NCI-H460 (cell line): ENCODE measurements at places on chromosomes 7 and 10.

- peak; percentile 33 for DNase-seq
Observed at GRCh38 chr7:116122972-116123595, 87.3 kb upstream of the TES start.

DNA sequence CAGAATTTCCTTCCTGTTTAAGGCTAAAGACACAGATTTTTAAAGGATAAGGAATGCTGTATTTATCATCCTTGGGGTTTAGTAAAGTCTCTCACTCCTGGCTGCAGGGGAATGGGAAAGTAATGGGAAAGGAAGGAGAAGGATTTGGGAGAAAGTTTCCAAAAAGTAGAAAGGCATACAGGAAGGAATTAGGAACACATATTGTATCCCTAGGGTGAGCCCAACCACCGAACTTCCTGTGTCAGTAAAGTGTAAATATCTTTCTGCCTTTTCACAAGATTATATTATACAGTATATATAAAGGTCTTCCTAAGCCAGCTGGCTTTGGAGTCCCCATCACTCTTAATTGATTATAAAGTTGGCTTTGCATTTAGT lies 12.0 kb upstream of the UBE2D1 start:
- DNase-seq = no peak

- no peak for DNase-seq
Observed at GRCh38 chr7:151431768-151432311, 8.1 kb downstream of the CRYGN start.

- DNase-seq = no peak
Observed at GRCh38 chr7:70554646-70555045, 577.3 kb upstream of the GALNT17 start.

DNA sequence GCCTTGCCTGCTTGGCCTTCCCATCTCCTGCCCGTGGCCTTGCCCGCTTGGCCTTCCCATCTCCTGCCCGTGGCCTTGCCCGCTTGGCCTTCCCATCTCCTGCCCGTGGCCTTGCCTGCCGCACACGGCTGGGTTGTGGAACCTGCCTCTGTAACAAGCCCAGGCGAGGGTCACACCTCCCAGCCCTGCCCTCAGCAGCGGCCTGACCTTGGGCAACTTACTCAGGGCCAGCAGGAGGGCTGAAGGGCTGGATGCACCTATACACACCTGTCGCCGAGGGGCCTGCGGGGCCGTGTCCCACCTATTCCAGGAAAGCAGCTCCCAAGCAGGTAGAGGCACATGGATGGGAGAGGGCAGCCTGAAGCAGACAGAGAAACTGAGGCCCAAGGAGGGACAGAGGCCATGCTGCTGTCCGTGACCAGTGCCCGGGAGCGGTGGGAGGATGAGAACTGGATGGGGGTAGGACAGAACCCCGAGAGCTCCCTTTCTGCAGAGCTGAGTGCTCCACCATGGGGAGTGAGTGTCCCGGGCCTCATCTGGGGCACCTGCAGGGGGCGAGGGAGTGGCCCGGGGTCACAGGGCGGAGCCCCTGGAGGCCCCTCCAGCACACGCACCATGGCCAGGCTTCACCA lies 277.6 kb downstream of the ELFN1 start:
- DNase-seq = no peak

GRCh38 chr10:116613471-116613870 lies 7.3 kb upstream of the PNLIPRP2 start:
- no peak for DNase-seq

DNA sequence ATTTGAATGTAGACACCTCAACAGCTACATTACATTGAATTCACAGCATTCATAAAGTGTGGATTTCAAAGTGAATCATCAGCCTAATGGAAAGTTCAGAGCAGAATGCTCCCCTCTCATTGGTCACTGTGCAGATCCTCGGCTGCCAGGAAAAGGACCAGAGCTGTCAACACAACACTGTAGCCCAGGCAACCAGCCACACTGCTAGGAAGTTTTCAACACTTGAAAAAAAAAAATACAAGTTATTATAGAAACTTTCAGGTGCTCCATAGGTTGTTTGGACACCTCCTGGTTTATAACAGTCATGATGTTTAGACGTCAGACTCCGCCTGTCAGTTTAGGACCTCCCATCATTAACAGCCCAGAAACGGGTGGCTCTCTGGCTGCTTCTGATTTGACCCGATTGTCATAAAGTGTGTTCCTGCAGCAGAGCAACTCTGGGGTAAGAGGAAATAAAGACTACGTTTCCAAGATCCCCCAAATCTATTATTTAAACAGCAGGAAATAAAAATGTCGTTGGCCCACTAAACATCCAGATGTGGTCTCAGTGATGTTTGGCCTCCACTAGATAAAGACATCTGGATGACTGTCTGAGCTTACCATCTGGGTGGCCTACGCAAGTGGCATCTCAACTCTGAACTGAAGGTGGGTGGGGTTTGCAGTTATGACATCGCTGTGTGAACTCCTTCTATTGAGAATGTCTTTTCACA lies 117.4 kb downstream of the CABCOCO1 start:
- DNase-seq = no peak

- no peak for DNase-seq
Observed at GRCh38 chr7:116165717-116166116, 44.6 kb upstream of the TES start.

- DNase-seq = no peak
Observed at GRCh38 chr7:77427996-77428603, 12.0 kb upstream of the GSAP start.

- DNase-seq = no peak
Observed at GRCh38 chr7:12865593-12865992, 178.2 kb downstream of the ARL4A start.

DNA sequence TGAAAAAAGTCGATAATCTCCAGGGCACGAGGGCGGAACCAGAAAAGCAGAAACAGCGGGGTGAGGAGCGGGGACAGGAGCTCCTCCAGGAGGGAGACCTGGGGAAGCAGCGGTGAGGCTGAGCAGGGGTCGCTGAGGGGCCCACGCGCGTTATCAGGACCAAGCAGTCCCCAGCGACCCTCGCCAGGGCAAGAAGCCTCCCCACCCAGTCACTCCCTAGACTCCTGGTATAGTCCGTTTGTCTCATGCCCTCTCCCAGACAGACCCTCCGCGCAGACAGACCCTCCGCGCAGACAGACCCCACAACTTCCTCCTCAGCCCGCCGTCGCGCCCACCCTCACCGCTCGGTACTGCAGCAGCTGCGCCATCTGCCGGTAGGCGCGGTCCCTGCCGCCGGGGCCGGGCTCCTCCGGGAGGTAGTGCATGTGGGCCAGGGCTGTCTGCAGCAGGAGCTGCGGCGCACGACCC lies 6.3 kb downstream of the ATG9B start:
- peak; percentile 31 for DNase-seq

DNA sequence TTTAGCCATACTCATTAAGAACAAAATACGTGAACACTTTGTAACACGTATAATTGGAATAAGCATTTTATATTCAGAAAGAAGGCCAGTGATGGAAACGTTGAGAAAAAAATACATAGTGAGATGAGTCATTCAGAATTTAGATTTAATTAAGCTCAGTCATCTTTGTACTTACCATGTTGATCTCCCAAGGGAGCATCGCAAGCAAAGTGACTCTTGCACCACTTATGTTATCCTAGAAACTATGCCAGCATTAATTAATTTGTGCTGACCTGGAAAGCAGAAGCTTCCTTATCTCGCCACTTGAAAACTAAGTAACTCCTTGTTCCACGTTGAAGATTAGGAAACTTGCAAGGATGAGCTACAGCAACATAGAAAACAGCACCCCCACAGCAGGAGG lies 9.7 kb upstream of the MPP7 start:
- DNase-seq = no peak

- DNase-seq = no peak
Observed at GRCh38 chr10:22054961-22055360, 51.4 kb upstream of the DNAJC1 start.

DNA sequence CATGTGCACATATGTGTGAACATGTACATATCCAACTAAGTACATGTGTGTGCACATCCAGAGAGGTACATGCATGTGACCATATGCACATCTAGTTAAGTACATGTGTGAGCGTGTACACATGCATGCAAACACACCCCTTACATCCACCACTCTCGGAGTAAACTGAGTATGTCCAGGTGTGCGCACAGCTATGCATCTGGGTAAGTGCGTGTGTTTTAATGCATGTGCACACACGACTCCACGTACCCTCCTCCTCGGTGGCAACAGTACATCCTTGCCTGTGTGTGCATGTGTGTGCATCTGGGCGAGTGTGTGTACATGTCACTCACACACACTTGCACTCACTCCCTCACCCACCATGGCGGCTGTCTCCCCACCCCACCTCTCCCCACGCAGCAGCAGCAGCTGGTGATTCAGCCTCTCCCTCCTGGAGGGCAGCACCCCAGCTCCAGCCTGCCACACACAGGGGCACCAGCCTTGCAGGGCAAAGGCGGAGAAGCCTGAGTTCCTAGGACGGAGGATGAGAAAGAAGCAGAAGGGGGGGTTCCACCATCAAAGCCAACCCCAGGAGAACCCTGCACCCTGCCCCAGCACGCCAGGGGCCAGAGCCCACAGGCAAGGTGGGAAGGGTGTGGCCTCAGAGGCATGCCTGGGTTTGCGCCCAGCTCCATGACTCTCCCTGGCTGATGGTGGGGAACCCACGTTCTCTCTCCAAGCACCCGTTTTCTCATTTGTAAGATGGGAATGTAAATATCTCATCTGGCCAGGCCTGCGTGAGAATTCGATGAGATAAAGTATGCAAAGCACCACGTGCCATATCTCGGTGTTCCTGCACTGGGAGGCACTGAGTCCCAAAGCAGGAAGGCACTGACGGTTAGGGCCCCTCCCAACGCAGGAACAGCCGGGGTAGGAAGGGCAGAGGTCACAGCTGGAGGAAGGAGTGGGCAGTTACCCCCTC lies 27.7 kb upstream of the DNAAF5 start:
- no peak for DNase-seq

DNA sequence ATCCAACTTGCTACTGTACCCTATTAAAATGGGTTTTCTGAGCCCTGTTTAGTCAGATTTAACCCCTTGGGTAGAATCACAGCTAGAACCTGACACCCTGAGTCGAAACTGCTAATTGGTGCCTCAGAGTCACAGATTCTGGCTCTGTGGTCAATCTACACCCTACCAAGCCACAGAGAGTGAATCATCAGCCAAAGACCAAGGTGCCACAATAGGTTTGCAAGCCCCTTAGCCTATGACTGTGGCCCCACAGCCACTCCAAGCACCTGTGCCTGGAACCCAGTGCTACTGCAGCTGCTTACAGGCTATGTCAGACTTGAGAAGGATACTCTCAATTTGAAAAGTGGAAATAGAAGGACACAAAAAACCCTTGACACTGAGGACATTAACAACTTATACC lies 202.8 kb upstream of the KCND2 start:
- no peak for DNase-seq

DNA sequence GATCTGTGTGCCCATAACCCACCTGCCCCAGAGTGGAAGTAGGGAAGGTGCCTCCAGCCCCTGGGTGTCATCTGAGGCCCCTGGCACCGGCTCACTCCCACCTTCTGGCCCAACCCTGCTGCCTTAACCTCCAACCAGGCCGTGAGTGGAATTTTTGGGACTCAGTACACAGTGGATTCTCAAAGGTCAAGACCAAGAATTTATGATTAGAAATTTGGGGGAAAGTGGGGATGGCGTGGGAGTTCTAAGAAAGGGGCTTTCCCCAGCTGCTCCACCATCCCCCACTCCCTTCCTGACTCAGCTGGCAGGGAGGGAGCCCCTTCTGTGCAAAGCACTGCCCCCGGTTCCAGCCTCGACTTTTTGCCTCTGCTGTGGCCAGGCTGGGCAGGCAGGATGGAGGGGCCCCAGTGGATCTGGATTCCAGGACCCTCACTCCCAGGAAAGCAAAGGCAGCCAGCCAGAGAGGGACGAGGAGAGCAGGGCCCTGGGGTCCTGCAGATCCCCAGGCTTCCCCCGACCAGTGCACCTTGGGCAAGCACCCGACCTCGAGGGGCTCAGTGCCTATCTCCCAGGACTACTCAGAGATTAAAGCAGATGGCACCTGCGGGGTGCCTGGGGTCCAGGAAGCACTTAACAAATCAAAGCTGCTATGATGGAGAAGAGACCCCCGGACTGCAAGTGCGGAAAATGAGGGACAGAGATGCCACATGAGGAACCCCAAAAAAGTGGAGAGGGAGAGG lies 12.8 kb downstream of the SPOCK2 start:
- DNase-seq = no peak

DNA sequence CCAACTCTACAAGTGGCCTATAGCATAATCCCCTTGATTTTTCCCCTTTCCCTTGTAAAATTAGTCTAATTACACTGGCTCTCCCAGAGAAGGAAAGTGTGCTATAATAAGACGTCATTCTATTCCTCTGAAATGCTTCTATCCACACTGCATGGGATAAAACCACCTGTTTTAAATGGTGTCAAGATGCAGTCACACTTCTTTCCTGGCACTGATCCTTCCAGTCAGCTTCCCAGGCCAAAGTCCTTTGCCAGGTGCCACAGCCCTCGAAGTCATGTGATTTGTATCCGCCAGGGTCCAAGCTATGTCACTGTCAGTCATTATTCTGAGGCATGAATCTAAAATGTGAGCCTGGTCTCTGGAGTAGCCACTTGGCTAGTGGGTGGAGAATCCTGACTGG lies 169.0 kb upstream of the KIAA1217 start:
- DNase-seq = no peak
